ENCODE measurements at places on chromosomes 3 and 15. TPM values are rescaled to one million over a fixed set of nuclear protein-coding genes. Genes with fewer than 3 reads are reported as not detected.

Gene UROC1
- not detected for total RNA-seq

DNA sequence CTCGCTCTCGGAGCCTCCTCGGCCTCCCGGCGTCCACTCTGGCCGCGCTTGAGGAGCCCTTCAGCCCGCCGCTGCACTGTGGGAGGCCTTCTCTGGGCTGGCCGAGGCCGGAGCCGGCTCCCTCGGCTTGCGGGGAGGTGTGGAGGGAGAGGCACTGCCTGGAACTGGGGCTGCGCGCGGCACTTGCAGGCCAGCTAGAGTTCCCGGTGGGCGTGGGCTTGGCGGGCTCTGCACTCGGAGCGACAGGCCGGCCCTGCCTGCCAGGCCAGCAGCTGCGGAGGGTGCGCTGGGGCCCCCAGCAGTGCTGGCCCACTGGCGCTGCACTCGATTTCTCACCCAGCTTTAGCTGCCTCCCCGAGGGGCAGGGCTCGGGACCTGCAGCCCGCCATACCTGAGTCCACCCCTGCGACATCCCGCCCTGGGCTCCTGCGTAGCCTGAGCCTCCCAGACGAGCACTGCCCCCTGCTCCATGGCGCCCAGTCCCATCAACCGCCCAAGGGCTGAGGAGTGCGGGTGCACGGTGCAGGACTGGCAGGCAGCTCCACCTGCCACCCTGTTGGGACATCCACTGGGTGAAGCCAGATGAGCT is 765.0 kb downstream of the IGSF11 start:
- DNase-seq, result no peak

- no peak for DNase-seq
These were observed 6.9 kb upstream of the SERPINI2 start for GRCh38 chr3:167480748-167481147.

GRCh38 chr15:67146875-67147381 is 81.5 kb downstream of the SMAD3 start:
- DNase-seq, result no peak

Gene LZTFL1
- total RNA-seq, result 14.7 TPM

Gene ACTC1
- total RNA-seq, result 5.5 TPM

GRCh38 chr3:162094301-162094700 is 597.7 kb downstream of the OTOL1 start:
- DNase-seq, result no peak

Gene GOLGA8S
- total RNA-seq, result 0.47 TPM

Gene CCDC39
- 0.28 TPM for total RNA-seq

DNA sequence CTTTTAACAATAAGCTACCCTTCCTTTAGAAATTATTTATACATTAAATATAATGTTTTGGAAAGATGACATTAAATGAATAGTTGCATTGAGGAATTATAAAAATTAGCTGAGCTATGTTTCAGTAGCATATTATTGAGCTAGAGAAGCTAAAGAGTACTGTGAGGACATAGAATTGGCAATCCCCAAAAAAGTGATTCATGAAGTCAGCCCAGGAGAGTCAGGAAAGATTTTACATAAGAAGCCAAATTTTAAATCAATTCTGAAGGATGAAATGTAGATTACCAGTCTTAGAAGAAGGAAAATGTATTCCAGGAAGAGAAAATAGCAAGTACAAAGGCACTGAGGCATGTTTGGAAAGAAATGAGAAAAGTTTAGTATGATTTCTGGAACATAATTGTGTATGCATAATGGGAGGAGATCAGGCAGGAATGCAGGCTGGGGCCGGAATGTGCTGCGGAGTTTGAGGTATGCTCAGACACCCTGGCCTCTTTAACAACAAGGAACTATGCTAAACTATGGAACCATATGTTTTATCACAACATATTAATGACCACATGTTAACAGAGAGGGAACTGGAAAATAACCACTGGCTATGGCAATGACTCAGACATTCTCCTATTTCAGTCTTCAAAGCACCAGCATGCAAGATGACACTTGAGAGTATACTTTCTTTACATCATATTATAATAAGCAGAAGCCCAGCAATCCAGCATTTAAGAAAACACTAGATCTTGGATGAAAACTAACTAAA is 103.3 kb upstream of the COL8A1 start:
- DNase-seq, result no peak

Gene P2RY1
- total RNA-seq, result 4.9 TPM

Data from omental fat pad (tissue), 4 donors.